NCI-H345 (cell line): ENCODE measurements at places on chromosomes 6 and 20.

GRCh38 chr6:118660218-118660569 lies 8.8 kb upstream of the CEP85L start:
- peak; percentile 98 for DNase-seq

DNA sequence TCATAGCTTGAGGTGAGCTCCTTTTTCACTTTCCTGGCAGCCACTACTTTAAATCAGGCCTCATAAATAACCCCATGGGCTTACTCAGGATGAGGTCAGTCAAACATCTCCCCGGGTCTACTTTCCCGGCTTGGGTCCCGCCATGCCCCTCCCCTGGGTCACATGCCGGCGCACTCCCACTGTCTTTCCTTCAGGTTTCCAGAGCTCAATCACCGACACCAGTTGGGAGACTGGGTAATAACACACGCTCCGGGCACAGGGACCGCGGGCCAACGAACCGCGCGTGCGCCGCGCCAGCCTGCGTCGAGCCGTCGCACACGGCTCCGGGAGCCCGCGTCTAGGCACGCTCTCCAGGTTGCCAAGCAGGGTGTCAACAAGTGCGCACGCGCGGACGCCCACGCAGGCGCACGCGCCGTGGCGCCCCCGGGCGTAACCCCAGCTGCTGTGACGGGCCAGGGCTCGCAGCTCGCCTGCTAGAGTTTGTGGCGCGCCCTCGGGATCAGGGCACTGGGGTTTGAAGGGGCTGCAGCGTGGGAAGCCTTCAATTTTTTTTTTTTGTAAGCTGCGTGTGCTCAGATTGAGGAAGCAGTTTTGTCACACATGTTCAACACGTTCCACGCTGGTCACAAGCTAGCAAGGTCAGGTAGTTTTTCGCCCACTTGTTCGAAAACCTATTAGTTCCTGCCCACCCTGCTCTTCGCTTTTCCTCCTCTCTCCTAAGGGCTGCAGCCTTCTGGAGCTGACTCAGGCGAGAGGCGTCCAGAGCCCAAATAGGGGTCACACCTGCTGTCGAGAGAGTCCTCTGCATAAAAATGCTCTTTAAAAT lies 31.8 kb downstream of the TFAP2B start:
- peak; percentile 54 for DNase-seq

- DNase-seq: no peak
These were observed 859 bp upstream of the RAE1 start for GRCh38 chr20:57350081-57350710.

GRCh38 chr6:12911427-12911826 lies 194.9 kb downstream of the PHACTR1 start:
- peak; percentile 6 for DNase-seq

- peak; percentile 73 for DNase-seq
These were observed 9.9 kb downstream of the LAMA5 start for GRCh38 chr20:62357187-62357667.

DNA sequence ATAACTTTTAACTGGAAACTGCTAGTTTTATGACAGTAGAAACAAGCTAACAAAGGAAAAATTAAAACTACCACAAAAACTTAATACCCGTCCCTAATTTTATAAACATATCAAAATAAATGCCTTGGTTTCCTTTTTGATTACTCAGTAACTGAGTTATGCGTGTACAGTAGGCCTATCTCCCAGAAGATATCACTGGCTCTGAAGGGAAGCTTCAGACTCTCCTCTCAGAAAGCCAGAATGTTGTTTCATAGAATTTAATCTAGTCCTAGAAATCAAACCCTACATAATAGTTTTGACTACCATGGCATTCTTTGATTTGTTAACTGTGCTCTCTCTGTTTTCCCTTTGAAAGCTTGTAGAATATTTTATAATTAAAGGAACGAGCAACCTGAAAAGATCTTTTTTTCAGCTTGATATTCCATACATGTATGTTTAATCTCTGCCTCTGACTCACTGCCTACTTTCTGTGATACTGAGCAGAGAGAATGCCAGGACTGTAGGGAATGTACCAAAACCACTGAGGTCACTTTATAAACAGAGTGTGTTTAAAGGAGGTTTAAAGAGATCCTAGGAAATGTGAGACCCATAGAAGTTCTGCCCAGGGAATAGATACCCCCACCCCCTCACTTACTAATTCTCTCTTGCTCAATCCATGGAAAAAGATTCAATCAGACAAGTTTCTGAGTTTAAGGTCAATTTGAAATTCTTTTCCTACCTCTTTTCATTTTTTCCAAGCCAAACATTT lies 311.5 kb downstream of the HDGFL1 start:
- DNase-seq: no peak

- DNase-seq: no peak
These were observed at the start of gene THBS2 for GRCh38 chr6:169253337-169254238. TSS of gene THBS2 (minus strand) at chr6:169253846. CDS start at chr6:169250784, 3,062 bp downstream.

GRCh38 chr6:18016698-18017097 lies 29.3 kb upstream of the KIF13A start:
- DNase-seq: no peak

DNA sequence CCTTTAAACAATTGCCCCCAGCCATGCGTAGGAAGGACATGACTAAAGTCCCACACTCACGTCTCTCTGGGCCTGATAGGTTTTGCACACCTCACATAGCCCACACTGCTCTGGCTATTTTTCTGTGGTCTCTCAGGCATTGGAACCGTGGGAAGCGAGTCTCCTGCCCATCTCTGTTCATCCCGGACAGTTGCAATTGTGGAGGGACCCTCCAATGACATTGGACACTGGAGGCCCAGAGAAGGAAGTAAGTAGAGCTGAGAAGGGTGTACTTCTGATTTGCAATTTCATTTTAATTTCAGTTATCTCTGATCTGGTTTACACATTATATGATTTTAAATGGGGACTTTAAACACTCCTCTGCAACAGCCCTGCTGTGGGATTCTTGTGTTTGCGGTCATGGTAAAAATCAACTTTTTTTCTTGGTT lies 23.3 kb upstream of the CST3 start:
- DNase-seq: no peak

DNA sequence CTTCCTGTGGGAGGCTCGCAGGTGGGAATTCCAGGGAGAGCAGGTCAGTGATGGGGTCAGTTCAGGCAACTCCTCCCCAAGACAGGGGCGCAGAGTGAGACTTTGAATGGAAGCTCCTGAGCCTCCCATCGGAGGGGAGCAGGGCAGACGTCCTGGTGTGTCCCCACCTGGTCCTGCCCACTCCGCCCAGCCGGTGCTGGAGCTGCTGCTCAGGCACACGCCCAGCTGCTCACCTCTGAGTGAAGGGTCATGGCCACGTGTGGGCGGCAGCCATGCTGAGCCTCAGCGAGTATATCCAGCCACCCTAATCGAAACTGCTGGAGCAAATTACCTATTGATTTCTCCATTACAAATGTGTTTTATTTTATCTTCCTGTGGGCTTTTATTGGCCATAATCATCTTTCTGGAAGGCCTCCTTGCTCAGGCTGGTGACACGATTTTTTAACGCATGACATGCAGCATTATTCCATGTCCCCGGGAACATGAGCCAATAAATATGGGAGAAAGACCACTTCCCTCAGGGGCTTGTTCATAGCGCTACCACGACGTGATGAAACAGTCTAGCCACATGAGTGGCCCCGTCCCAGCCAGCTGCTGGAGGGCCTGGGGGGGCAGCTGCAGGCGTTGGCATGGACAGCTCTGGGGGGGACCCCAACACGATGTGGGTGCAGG lies 148.1 kb downstream of the TAF4 start:
- no peak for DNase-seq

DNA sequence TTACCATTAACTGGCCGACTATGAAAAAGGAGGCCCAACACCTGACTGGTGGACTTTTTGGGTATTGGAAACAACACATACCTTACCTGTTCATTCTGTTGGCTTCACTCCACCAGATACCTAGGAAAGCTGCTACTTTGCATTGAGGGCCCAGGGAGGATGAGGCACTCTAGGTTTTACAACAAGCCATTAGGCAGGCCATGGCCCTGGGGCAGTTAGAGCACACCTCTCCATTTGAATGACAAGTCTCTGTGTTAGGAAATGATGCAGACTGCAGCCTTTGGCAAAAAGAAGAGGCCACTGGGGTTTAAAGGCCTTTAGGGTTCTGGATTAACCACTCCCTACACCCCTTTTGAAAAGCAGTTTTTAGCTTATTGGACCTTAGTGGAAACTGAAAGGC lies 144.3 kb downstream of the OR2B2 start:
- DNase-seq: no peak

GRCh38 chr6:111993342-111993741 lies 60.6 kb upstream of the CCN6 start:
- DNase-seq: peak; percentile 55

- no peak for DNase-seq
These were observed 59.6 kb upstream of the PRL start for GRCh38 chr6:22356362-22356940.

DNA sequence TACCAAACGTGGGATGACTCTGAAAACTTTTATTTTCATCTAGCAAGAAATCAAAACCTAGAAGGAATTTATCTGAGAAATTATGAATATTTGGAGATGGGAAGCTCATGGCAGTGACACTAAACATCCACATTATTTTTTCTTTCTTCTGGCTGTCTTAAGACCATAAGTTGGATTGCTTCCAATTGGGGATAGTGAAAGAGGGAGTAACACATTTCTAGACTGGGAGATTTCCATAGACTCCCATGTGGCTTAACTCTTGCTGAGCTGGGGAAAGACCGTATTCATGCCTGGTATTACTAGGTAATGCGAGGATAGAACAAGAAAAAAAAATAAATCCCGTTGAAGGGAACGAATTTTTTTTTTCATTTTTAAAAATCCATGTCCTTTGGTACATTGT lies 120.0 kb downstream of the UTRN start:
- no peak for DNase-seq

DNA sequence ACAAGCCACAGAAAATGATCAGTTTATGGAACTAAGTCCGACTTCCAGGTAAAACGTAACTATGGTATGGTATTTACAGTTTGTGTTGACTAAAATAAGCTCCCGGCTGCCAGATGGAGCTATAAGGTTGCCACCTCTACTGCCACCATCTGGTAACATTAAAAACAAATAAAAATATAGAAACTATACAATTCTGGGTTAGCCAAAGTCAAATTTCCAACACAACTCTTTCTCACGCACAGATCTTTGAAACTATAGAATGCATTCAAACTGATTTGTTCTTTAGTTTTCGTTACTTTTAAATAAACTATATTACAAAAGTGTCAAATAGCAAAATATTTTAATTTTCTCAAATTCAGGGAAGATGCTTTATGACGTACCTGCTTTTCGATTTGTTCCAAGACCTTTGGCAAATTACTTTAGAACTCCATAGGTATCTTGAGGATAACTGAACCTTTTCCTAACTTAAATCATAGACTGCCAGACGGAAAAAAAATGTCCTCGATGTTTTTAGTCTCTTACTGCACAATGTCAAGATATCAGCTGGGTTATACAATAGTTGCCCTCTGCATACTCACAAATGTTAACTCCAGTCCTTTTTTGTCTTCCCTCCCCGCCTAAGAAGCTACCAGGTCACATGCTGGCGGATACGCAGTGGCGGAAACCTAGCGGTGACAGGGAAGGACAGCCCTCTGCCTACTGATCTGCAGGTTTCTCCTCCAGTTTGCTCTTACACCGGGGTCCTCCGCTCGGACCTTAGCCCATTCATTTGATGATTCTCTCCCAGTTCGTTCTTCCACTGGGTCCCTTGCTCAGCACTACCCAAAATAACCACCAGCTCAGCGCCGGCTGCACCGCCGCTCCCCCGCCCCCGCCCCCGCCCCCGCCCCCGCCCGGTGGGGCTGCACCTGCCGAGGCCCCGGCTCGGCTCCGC lies 888 bp downstream of the SLC17A5 start:
- peak; percentile 67 for DNase-seq

GRCh38 chr6:56486681-56487080 lies 156.0 kb downstream of the DST start:
- no peak for DNase-seq

DNA sequence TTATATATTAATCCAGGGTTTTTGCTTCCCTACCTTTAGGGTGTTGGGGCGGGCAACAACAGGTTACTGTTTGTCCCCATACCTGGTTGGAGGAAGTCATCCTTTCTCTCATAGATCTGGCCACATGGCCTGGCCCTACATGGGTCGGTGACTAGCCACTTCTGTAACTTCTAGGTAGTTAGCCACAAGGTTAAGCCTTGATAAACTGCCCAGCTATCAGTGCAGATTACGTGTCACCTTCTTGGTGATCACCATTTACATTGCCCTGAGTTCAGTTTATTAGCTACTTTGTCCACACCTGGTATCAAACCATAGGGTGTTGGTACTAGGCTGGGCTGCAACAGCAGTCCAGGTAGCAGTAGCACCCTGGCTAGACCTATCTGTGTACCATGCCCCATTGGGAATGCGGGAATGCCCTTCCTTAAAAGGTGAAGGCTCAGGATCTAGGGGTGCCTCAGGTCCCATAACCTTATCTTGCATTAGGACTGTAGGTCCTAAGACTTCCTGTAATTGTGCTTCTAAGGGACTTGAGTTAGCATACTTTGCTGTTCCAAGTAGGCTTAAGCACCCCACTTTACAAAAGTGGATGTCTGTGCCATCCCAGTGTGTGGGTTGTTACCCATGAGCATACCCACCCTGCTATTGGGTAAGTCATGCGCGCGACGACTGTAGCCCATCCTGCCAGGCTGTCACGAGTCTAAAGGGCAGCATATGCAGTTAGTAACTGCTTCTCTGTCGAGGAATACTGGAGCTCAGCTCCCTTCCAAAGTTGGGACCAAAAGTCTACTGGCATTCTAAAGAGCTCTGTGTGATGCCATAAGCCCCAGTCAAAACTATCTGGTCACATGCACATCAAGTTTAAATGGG lies 5.2 kb downstream of the ZKSCAN3 start:
- DNase-seq: no peak

GRCh38 chr6:145865595-145865994 lies 51.0 kb upstream of the FBXO30 start:
- DNase-seq: no peak

DNA sequence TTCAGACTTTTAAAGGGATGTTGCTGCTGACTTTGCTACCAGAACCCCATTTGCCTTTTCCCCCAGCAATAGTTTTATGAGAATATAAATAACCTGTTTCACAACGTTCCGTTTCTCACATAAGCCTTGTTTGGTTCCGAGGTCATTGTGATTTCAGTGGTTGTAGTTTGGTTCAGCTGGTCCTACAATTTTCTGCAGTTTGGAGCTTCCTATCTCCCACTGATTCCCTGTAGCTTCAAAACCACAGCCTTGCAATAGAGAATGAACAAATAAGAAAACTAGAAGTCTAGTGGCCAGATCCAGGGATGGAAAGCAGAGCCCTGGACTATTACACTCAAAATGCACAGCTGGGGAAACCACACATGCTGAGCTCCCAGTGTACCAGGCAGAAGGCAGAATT lies 24.1 kb upstream of the SH3BGRL2 start:
- no peak for DNase-seq

DNA sequence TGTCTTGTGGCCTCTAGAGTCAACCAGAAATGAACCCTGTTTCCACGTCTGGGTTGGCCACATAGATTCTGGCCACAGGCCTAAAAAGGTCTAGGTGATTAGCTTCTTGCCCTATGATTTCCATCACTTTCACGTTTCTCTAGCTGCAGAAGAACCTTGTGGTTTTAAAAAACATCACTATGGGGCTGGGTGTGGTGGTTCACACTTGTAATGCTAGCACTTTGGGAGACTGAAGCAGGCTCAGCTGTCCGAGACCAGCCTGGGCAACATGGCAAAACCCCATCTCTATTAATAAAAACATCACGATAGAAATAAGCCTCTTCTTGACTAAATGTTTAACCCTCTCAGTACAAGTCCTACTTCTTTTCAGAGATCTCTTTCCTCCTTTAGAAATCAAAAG lies 27.6 kb downstream of the POLR1C start:
- DNase-seq: no peak
